ENCODE measurements at places on chromosomes 5 and 9. TPM values are rescaled to one million over a fixed set of nuclear protein-coding genes. Genes with fewer than 3 reads are reported as not detected.

The DBH gene
- total RNA-seq: not detected

The SLC25A2 gene
- total RNA-seq: not detected

The ADRA1B gene
- total RNA-seq: 20.0 TPM

The BTNL3 gene
- not detected for total RNA-seq

The MARCOL gene
- not detected for total RNA-seq

The JAKMIP2 gene
- total RNA-seq: not detected

The SLC6A19 gene
- total RNA-seq: 0.22 TPM

The QRFP gene
- total RNA-seq: not detected

Measured in A549 treated with Mapracorat at 1 μM for 4 hours (cell line).